Hippocampal formation (tissue), 2 donors: ENCODE measurements at places on chromosomes 13 and 19.
A peak's percentile ranks its signal among the peaks of the same experiment; 100 is the strongest.

DNA sequence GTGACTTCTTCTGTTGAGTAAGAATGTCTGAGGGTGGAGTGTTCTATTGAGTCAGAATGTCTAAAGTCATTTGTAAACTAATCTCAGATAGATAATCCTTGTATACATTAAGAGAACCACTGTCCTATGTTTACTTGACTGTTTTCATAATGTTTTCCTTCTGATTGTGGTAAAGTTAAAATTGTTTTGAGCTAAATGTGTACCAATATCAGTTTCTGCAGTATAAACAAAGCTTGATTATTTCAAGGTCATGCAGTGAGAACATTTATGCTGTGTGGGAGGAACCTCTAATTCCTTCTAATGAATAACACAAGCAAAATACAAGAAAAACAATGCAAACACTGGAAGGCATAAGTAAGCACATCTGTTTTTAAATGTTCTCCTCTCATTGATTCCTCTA is 434.6 kb downstream of the FGF14 start:
- DNase-seq, result no peak

DNA sequence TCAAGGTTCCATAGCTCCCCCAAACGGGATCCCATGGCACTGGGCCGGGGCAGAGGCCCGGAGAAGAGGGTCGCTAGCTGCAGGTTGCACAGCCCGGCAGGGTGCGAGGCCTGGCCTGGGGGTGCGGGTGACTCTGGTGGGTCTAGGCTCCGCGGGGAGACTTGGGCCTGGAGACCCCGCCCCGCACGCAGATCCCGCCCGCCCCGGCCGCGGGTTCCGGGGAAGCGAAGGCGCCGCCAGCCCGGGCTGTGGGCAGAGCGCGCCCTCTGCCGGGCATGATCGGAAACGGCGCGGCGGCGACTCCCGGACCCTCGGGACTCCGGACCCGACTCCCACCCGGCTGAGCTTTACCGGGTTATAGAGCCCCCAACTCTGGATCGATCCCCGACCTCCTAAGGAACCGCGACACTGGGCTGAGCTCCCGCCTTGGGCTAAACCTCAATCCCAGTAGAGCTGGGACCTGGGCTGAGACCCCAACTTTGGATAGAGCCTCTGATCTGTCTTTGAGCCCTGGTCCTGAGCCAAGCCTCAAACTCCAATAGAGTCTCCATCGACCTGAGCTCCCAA is 3.1 kb upstream of the TNFAIP8L1 start:
- DNase-seq, result peak; percentile 39

- DNase-seq, result peak; percentile 88
Measured at GRCh38 chr19:52007806-52008557, at the start of gene ZNF615. Gene ZNF615, minus strand, starts transcription at chr19:52008211. Its CDS starts 4,500 bp downstream, at chr19:52003711.

GRCh38 chr19:32038021-32038920 is 307.1 kb upstream of the ZNF507 start:
- no peak for DNase-seq

GRCh38 chr13:51577690-51578089 is 6.6 kb upstream of the WDFY2 start:
- DNase-seq, result no peak

DNA sequence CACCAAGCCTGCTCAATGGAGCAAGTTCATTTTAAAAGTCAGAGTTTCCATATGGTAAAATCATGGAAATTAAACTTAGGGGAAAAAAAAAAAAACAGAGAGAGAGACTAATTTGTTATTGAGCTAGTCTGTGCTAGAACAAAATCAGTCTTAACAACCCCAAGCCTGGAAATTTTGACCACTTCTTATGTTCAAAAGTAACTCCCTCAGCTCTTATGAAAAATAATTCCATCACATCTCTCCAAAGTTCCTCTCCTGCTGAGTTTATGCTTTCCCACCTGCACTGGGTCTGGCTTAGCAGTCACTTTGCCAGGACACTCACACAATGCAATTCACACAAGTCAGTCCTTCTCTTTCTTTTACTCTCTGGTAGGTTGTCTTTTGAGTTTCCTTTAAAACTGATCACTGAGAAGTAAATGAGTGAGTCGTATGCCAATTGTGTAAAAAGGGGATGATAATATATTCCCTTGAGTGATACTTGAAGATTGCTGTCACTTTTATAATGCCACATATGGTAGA is 92.6 kb downstream of the ENOX1 start:
- no peak for DNase-seq

DNA sequence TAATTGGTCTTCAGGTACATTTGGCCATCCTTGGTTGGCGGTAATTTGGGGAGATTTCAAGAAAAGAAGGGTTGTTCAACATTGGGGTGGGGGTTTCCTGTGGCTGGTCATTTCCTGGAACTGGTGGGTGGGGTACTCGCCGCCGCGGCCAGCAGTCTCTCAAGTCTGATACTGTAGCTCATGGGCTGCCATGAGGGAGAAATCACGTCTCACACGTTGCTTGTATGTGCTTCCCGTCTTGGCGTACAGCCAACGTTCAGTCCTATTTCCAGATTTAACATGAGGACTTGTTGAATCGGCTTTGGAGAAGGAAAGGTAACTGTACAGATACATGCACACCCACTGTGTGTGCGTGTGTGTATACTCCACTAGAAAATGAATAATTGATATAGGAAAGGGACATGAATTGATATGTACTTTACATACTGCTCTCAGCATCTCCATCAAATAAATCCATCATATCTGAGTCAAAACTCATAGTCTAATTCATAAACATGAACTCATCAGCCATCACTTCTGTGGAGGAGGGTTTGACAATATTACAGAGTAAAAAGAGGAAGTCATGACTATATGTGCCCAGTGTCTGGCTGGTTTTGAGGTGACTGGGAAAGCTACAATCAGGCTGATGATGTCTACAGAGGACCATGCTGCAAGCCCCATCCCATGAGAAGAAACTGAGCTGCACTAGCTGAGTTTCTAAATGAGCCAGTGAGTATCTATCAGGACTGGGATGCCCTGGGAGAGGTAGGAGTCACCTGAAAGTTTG is 418.1 kb downstream of the TSHZ3 start:
- DNase-seq, result no peak

GRCh38 chr13:113567681-113568080 is 16.9 kb upstream of the TFDP1 start:
- DNase-seq, result no peak
